ENCODE measurements at places on chromosomes 11 and 22.

DNA sequence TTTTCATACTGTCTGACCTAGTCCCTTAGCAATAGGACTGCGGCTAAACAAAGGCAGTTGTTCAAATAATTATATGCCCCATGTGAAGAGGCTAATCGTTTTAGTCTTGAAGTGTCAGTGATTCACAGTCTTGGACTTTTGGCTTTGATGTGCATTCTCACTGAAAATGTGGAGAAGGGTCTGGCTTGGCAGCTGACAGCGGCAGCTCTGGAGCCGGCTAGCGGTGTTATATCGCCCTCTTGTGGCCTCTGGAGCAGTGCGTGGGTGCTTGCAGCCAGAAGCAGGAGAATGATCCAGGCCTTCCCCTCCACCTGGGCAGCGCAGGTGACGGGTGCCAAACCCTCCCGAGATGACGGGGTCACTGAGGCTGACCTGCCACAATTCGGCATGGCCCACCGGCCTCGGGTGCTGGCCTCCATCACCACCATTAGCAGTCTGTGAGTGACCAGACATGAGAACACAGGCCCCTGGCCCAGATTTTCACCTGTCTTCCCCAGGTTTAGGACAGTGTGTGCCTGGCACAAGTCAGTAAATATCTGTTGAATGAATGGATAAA is 90.3 kb upstream of the PITPNB start:
- peak; percentile 67 for DNase-seq

DNA sequence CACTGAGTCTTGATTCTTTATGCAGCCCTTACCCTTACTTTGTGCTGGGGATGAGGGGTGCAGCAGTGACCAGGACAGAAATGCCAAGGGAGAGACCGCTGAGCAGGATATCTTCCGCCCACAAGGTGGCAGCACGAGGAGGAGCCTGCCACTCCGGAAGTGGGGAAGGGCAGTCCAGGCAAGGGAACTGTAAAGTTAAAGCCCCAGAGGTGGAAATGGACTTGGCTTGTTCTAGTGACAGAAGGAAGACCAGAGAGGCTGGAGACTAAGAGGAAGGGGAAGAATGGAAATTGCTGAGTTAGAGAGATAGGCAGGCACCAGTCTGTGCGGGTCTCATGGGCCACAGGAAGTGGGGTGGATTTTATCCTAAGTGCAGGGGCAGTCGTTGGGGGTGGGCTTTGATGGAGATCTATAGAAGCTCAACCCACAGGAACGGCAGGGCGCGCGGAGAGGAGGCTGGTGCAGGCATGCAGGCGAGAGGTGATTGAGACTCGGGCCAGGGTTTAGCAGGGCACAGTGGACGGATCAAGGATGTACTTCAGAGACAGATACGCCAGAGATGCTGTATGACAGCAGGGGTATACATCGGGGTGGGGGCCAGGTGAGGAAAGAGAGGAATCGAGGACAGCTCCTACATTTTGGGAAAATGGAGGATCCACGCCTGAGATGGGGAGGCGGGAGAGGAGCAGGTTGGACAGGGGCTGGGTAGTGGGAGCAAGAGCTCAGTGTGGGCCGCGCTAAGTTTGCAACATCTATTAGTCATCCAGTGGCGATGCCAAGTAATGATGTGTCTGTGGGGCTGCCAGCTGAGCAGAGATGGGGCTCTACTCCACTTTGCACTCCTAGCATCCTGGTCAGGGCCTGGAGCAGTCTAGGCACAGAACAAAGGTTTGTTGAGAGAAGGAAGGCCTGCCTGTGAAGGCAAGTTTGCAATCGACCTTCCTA is 3.3 kb upstream of the GRK2 start:
- peak; percentile 77 for DNase-seq

DNA sequence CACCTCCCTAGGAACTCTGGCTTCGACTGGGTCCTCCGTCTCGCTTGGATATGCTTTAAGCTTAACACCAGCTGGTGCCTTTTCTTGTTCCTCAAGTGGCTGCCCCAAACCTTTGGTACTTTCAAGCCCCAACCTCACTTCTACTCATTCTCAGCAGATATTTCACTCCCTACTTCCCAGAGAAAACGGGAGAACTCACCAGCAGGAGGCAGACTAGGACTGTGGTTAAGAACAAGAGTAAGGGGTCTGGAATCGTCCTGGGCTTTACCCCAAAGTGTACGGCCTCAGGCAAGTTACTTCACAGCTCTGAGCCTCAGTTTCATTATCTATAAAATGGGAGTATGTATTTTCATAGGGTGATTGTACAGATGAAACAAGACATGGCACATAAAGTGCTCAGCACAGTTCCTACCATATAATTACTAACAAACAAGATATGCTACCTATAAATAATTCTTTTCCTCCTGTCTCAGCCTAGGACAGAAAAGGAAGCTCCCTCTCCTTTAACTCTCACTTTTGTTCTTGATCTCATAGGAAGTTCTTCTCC is 37.8 kb downstream of the PAMR1 start:
- no peak for DNase-seq

GRCh38 chr11:118636569-118637290 is 29.3 kb downstream of the PHLDB1 start:
- DNase-seq = no peak

- DNase-seq = no peak
Observed at GRCh38 chr11:128599729-128600128, 12.4 kb upstream of the ETS1 start.

- DNase-seq = no peak
Observed at GRCh38 chr22:26781596-26781995, 124.2 kb downstream of the MIAT start.
